ENCODE measurements at places on chromosomes 6 and 20.

GRCh38 chr6:2566048-2566447 is 184.7 kb downstream of the MYLK4 start:
- DNase-seq, result no peak

DNA sequence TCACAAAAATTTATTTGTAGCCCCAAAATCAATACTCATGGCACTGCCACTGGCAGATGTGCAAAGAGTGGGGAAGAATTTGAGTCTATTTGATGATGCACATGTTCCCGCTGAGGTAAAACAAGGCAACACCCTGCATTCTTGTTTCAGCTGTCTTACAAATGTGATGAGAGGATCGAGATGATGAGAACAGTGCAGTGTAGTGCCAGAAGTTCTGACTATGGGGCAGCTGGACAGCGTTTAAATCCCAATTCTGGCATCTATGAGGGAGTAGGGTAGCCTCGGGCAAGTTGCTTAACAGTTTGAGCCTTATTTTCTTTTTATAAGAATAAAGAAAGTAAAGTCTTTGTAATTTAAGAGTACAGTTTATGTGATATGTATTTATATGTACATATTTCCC is 296.7 kb upstream of the FKBP1C start:
- no peak for DNase-seq

DNA sequence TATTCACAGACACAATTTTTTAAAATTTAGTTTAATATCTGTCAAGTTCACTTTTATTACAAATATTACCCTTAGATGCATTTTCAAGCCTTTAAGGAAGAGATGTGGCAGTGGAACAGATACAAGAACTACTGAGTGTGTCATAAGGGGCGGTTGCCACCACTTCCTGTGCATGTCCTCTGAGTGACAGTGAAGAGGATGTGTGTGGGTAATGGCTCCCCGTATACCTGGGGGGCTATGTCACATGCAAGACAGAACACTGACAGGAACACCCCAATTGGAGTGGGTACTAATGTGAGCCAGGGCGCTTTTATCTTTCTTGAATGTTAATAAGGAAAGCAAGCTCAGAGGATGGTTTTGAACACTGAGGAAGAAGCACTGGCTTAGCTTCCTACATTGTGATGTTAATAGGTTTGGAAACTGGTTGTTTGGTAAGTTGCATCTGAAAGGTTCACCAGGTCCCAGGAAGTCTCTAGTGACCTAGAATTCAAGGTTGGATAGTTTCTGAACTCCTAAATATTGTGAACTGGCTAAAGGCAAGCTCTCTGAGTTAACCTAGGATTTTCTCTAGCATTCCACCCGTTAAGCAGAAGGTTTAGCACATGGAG is 83.4 kb upstream of the ASF1A start:
- no peak for DNase-seq

DNA sequence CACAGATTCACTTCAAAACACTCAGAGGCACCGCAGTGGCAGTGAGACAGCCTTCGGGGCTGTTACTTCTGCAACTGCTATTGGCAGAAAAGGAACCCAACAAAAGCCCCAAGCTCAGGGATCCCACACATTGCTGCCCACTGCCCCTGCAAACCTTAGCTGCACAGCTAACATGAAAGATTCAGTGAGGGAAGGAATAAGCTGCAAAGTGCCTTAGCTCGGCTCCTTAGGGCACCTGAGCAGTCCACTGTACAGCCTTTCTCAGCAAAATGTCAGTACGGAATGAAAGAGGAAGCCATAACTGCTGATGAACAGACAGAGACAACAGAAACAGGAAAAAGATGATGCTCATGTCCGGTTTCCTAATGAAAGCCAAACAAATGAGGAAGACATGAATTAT is 179.7 kb upstream of the SHLD1 start:
- peak; percentile 16 for DNase-seq

- no peak for DNase-seq
These were observed 274.2 kb upstream of the CDH4 start for GRCh38 chr20:60977901-60978300.

DNA sequence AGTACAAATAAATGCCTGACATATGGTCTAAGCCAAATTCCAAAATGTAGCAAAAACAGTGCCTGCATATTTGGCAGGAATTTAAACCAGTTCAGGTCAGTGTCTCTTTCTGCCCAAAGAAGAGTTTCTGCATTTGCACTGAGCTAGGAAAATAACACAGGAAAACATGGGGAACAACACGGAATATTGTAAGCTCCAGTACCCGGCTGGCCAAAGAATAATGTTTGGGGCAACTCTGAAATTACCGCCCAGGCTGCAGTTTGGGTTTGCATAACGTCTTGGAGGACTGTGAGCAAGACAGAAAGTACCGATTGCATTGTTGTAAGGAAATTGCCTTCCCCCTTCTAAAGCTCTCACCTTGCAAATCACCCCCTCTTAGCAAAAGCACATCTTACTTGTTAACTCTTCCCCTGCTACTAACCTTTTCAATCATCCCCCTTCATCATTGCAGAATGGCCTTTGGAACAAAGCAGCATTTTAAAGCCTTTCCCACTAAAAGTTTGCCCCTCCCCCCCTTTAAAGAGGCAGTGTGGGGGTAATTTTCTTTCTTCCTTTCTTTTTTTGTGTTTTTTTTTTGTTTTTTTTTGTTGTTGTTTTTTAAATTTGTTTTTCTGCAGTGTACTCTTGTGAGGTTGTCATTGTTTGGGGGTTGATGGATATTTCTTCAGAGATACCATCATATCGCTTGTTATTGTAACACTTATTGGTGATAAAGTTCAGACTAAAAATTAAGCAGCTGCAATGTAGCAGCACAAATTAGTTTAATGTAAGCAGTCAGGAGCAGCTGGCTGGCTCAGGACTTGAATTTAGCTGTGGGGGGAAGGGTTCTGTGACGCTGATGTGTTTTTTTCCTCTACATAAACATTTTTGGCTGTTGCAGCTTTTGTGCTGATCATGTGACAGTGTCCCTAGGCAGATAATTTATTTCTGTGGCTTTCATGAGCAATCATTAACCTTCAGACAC is 100.0 kb upstream of the CITED2 start:
- peak; percentile 68 for DNase-seq

- DNase-seq, result no peak
These were observed 267.4 kb downstream of the CDH4 start for GRCh38 chr20:61519488-61519887.
